Pancreas (tissue), 10 donors: ENCODE measurements at places on chromosomes 4 and X. TPM values are rescaled to one million over a fixed set of nuclear protein-coding genes. Genes with fewer than 3 reads are reported as not detected.

- H3K27ac ChIP-seq = no peak overlapping the region
- no peaks in the 10 kb centered on the region for H3K36me3 ChIP-seq
- H3K4me1 ChIP-seq = no peaks in the 10 kb centered on the region
- no peak overlapping the region for H3K4me3 ChIP-seq
These were observed 65.8 kb upstream of the HELT start for GRCh38 chr4:184952522-184952921.

GRCh38 chr4:47061435-47061834 is 30.1 kb downstream of the GABRB1 start:
- no peaks in the 10 kb centered on the region for H3K27me3 ChIP-seq
- H3K4me1 ChIP-seq = no peaks in the 10 kb centered on the region
- DNase-seq = no peak
- no peaks in the 10 kb centered on the region for H3K36me3 ChIP-seq

DNA sequence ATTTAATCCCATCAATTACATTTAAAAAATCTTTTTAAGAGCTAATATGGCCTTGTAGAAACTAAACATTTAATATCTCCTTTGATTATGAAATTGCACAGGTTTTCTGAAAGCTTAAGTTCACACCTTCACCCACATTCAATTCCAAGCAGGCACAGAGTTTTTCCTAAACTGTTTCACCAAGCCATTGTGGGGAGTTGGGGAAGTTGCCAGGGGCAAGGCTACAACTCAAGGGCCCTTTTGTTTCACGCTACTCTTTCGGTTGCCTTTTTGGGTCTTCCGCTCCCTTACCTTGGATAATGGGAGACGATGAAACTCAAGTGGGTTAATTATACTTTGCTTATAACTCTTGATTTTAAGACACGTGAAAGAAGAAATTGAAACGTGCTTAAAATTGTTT is 33.3 kb downstream of the APBB2 start:
- H3K4me3 ChIP-seq = no peak overlapping the region
- H3K36me3 ChIP-seq = no peaks in the 10 kb centered on the region
- no peaks in the 10 kb centered on the region for H3K27me3 ChIP-seq
- peaks cover 23% of the 10 kb centered on the region for H3K4me1 ChIP-seq

DNA sequence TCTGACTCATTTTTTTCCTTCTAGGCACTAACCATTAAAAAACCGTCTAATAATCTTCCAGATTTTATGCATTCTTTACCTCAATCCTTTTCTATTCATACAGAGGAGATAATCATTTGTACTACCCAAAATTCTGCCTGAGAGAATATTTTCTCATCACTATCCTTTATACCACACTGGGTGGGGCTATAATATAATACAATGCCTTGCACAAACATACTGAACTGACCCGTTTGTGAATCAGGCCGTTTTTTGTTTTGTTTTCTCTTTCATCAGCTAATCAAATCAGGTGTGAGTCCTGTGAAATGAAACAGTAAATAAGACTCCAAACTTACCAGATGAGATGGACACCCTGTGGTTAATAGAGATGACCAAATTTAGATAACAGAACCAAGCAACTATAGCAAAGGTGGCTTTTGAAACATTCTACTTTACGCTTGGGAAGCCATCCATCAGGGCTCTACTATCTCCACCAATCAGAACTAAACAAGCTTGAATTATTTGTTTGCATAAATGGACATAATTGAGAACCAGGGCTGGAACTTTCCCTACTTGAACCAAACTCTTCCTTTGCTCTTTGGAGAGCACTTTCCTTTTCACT is 573.0 kb downstream of the GABRG1 start:
- no peak overlapping the region for H3K4me3 ChIP-seq
- no peak overlapping the region for H3K27ac ChIP-seq
- no peaks in the 10 kb centered on the region for H3K4me1 ChIP-seq
- H3K36me3 ChIP-seq = no peaks in the 10 kb centered on the region
- H3K27me3 ChIP-seq = no peaks in the 10 kb centered on the region

DNA sequence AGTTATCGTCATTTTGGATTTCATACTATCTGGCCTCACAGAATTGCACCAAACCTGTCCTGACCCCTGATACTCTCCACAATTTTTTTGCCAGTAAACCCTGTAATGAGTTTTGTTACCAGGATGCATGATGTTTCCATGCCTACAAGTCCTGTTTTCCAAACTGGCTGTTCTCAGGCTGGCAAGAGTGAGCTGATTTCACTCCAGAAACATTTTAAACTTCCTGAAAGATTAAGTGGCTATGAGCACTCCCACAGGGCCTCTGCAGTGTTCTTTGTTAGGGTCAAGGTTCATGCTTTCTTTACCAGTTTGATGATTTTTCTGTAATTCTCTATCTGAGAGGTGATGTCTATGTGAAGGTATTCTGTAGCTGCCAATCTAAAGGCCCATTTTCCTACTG is 31.7 kb upstream of the PDLIM3 start:
- no peak overlapping the region for H3K4me3 ChIP-seq
- H3K27ac ChIP-seq = peak overlapping the region; percentile 51
- no peaks in the 10 kb centered on the region for H3K27me3 ChIP-seq

GRCh38 chr4:138188406-138189084 is 53.6 kb downstream of the SLC7A11 start:
- H3K36me3 ChIP-seq = no peaks in the 10 kb centered on the region
- DNase-seq = no peak
- no peaks in the 10 kb centered on the region for H3K4me1 ChIP-seq
- H3K4me3 ChIP-seq = no peak overlapping the region
- no peaks in the 10 kb centered on the region for H3K27me3 ChIP-seq
- no peak overlapping the region for H3K27ac ChIP-seq

DNA sequence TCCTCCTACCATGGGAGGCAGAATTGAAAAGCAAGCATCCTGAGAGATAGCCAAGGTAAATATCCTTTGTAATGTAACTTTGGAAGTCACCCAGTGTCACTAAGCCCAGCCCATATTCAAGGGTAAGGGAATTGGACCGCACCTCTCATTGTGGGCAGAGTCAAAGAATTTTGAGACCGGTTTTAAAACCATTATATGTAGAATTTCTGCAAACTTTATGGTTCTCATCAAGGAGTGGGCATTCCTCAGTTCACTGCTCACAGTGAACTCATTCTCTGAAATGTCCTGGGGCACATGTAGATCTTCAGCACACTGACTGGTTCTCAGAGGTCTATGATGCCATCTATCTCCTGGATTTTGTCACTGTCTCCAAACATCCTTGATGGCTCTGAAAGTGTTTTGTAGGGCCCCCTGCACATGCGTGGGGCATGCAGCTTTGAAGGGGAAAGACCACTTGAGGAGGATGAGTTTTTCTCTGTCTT is 35.3 kb upstream of the CHRNA9 start:
- no peaks in the 10 kb centered on the region for H3K27me3 ChIP-seq
- H3K4me3 ChIP-seq = no peak overlapping the region
- H3K36me3 ChIP-seq = no peaks in the 10 kb centered on the region
- H3K4me1 ChIP-seq = no peaks in the 10 kb centered on the region

DNA sequence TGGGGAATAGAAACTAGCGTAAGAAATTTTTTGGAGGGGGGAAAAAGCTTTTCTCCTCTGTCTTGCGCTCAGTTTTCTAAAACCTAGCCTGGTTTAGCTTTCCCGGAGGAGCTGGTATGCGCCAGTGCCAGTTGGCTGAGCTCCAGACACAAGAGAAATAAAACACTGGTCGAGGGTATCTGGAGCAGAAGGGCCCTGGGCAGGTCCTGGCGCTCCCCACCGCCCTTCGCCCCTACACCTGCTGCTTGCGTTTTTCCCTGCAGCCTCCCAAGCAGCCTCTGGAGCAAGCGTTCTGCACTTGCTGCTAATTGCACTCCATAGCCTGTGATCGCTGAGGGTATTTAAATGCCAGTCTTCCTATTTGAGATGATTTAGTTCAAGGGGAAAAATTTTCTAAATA is 816 bp downstream of the EREG start:
- no peaks in the 10 kb centered on the region for H3K36me3 ChIP-seq
- H3K27ac ChIP-seq = no peak overlapping the region
- peak; percentile 56 for DNase-seq

- peak overlapping the region; percentile 35 for H3K4me3 ChIP-seq
- peak; percentile 66 for DNase-seq
- no peaks in the 10 kb centered on the region for H3K27me3 ChIP-seq
- H3K27ac ChIP-seq = peak overlapping the region; percentile 58
- peaks cover 29% of the 10 kb centered on the region for H3K4me1 ChIP-seq
These were observed 951 bp downstream of the SH3BP2 start for GRCh38 chr4:2793586-2794485.

DNA sequence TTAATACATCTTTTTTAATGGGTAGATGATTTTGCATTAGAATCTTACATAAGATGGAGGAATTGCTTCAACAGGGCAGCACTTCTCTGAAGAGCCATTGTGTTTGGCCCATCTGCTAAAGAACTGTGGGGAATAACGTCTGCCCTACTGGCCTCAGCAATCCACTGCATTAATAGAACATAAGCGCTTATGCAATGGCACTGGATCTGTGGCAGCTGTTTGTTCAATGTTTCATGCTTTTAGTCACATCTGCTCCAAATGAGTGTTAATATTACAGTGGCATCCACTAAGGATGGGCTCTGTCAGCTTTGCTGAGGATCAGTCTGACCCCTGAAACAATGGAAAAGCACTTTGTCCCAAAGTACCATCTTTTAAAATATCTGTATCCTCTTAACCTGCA is 279.0 kb upstream of the GK2 start:
- no peak overlapping the region for H3K4me3 ChIP-seq
- no peaks in the 10 kb centered on the region for H3K4me1 ChIP-seq
- DNase-seq = no peak
- no peak overlapping the region for H3K27ac ChIP-seq
- H3K27me3 ChIP-seq = no peaks in the 10 kb centered on the region

- no peaks in the 10 kb centered on the region for H3K36me3 ChIP-seq
- H3K4me3 ChIP-seq = no peak overlapping the region
- H3K27me3 ChIP-seq = no peaks in the 10 kb centered on the region
These were observed 181.1 kb upstream of the PABPC4L start for GRCh38 chr4:134382478-134383227.

GRCh38 chr4:124536946-124537345 is 175.6 kb downstream of the ANKRD50 start:
- no peaks in the 10 kb centered on the region for H3K36me3 ChIP-seq
- DNase-seq = no peak
- no peaks in the 10 kb centered on the region for H3K27me3 ChIP-seq

DNA sequence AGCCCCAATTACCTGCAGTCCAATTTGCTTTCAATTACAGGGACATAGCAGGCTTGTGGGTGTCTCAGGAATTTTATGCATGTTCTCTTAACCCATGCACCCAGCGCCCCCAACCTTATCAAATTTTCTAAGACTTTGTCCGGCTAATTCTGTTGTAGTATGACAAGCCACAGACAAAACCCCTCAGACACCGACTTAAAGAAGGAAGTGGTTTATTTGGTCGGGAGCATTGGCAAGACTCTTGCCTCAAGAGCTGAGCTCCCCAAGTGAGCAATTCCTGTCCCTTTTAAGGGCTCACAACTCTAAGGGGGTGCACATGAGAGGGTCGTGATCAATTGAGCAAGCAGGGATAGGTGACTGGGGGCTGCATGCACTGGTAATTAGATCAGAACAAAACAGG is 28.7 kb upstream of the IL9R start:
- no peak for DNase-seq
- H3K4me1 ChIP-seq = no peaks in the 10 kb centered on the region
- H3K27me3 ChIP-seq = no peaks in the 10 kb centered on the region
- no peaks in the 10 kb centered on the region for H3K36me3 ChIP-seq
- H3K4me3 ChIP-seq = no peak overlapping the region

DNA sequence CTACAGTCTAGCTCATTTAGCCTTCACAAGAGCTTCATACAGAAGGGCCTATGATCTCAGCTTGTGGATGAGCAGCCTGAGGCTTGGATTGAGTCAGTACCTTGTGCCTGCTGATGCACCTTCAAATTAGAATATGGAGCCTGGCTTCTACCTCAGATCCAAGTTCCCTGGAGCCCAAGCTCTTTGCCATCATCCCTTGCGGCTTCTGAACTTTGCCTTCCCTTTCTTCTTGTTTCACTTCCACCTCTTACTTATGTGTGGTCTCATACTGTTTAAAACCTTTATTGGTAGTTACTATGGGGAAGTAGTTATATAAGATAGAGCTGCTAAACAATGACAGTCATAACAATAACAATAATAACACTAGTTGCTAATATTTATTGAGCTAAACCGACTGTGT is 84.3 kb upstream of the AFF2 start:
- no peaks in the 10 kb centered on the region for H3K27me3 ChIP-seq
- H3K27ac ChIP-seq = no peak overlapping the region
- no peak for DNase-seq
- no peaks in the 10 kb centered on the region for H3K36me3 ChIP-seq

DNA sequence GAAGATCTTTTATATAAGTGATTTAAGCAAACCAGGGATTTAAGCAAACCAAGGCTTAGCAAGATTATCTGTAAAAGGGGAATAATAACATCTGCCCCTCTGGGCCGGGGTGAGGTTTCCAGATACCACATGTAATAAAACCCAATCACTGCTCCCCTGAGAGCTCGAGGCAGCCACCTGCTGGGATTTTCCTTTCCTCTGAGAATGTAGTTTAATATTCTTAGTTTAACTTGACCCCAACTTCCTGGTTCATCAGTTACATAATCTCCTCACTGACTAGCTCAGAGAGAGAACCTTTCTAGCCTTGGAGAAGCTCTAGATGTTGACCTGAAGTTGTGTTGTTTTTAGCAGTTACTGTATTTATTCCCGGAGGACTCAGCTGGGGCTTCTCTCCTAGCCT is 322.4 kb downstream of the ARHGAP10 start:
- no peaks in the 10 kb centered on the region for H3K27me3 ChIP-seq
- H3K36me3 ChIP-seq = no peaks in the 10 kb centered on the region
- no peak for DNase-seq
- peaks cover 12% of the 10 kb centered on the region for H3K4me1 ChIP-seq

GRCh38 chrX:51802917-51803688 is 59.9 kb downstream of the GSPT2 start:
- H3K27me3 ChIP-seq = no peaks in the 10 kb centered on the region
- H3K27ac ChIP-seq = peak overlapping the region; percentile 64
- peak overlapping the region; percentile 45 for H3K4me3 ChIP-seq
- H3K4me1 ChIP-seq = peaks cover 4% of the 10 kb centered on the region
- no peaks in the 10 kb centered on the region for H3K36me3 ChIP-seq
- DNase-seq = no peak

GRCh38 chr4:1711571-1712215 is 426 bp downstream of the SLBP start:
- peaks cover 20% of the 10 kb centered on the region for H3K4me1 ChIP-seq
- peak overlapping the region; percentile 100 for H3K27ac ChIP-seq
- H3K4me3 ChIP-seq = peak overlapping the region; percentile 79
- no peaks in the 10 kb centered on the region for H3K36me3 ChIP-seq

GRCh38 chrX:10756441-10756840 is 136.1 kb upstream of the MID1 start:
- H3K4me1 ChIP-seq = no peaks in the 10 kb centered on the region
- no peaks in the 10 kb centered on the region for H3K36me3 ChIP-seq
- H3K27ac ChIP-seq = no peak overlapping the region
- no peak for DNase-seq
- H3K27me3 ChIP-seq = peaks cover 2% of the 10 kb centered on the region
- H3K4me3 ChIP-seq = no peak overlapping the region

The TCEAL7 gene
- total RNA-seq = 1.3 TPM

The HAND2 gene
- 11.4 TPM for total RNA-seq

The DTHD1 gene
- total RNA-seq = 0.09 TPM

The GSPT2 gene
- total RNA-seq = 5.9 TPM

The HELQ gene
- total RNA-seq = 7.1 TPM
